Activated naive CD8-positive, alpha-beta T cell treated with anti-CD3 and anti-CD28 coated beads, Interleukin-2, amount 10 ng/mL, durations not matched to agents 7 days and 5 days (primary cell): ENCODE measurements at places on chromosomes 16 and 17.

- no peak for DNase-seq
These were observed 7.5 kb downstream of the MARCHF10 start for GRCh38 chr17:62800585-62800984.

DNA sequence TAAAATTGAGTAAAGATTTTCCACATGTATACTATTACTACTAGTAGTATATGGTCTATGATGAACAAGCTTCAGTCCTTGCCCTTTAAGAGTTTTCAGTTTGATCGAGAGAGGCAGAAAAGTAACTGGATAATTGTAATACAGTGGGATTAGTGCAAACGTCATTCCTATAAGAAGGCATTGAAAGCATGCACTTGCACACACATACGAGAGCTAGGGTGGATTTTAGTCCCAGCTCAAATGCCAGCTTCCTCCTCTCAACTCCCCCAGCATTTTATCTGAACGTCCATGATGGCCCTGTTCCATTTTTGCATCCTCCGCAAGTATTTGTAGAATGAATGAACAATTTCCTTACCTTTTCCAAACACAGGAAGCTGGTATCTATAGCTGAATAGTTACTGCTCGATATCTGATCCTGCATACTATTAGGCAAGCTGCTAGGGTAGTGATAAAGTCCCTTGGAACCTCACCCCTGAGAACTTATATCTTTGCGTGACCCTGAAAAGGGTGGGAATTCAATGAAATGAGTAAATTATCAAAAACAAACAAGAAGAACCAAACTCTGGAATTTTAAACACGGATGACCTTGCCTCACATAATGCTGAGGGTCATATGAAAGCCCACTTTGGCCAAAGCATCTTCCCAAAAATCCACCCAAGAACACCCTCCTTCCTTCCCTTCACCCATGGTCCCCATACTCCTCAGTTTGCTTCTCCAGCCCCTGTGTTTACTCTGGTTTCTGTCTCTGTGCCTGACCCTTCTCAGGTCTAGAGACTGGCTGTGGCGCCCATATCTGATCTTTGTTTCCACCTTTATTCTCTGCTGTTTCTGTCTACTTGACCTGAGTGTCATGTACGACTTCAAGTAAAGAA is 60.5 kb downstream of the TMEM100 start:
- DNase-seq = no peak

DNA sequence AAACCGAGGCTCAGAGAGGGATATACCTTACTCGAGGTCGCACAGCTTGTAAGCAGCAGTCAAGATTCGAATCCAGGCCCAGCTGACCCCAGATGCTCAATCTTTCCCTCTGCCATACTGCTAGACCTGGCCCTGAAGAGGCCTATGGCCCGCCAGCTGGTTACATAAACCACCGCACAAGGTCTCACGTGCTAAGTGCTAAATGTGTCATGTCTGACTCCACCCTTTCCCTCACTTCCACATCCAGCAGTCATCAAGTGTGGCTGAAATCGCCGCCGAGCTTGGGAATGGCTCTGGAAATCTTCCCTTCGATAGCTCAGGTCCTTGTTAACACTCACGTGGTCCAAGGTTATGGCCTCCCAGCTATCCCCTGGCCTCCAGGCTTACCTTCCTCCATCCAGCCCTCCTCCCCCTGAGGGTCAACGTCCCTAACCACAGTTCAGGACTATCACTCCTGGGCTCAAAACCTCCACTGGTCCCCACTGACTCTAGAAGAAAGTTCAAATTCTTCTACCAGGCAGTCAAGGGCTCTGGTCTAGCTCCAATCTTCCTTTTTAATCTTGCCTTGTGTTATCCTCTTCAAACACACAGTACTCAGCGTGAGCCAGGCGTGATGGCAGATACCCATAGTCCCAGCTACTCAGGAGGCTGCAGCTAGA is 3.5 kb downstream of the ZBTB4 start:
- DNase-seq = no peak

GRCh38 chr17:29214215-29215146 is 32.2 kb upstream of the CRYBA1 start:
- no peak for DNase-seq
